ENCODE measurements at places on chromosomes 11 and 22. TPM values are rescaled to one million over a fixed set of nuclear protein-coding genes. Genes with fewer than 3 reads are reported as not detected.

DNA sequence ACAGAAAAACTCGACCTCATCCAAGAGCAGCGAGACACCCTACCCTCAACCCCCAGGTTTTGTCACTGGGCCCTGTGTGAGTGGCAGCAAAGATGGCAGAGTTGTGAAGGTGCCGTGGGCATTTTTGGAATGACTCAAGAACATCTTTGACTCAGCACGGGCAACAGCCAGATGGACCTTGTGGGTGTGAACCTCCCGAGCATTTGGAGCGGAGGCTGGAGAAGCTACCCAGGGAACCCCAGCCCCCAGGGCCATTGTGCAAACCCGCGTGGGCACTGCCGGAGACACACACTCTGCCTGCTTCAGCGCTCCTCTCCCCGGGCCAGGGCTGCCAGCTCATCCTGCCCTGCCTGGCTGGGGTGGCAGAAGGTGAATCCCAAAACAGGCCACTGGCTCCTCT lies 66.1 kb downstream of the PANX1 start:
- DNase-seq = no peak

DNA sequence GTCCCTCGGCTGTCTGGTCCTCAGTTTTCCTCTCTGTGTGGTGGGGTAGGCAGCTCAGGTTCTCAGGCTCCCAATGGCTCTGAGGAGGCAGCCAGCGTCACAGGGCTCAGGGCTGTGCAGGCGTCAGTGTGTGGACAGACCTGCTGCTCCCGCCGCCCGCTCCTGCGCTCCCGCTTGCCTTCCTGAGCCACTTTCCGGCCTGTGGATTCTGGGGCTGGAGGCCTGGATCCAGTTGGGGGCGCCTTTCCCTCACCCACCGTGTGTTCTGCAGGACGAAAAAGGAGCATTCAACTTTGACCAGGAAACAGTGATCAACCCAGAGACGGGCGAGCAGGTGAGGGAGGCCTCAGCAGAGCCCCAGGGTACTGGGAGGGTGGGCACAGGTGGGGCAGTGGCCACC lies 14.7 kb downstream of the DPP3 start:
- no peak for DNase-seq

Gene ANKK1
- 0.37 TPM for polyA plus RNA-seq

GRCh38 chr11:68480852-68481510 lies 20.4 kb downstream of the PPP6R3 start:
- DNase-seq = no peak

DNA sequence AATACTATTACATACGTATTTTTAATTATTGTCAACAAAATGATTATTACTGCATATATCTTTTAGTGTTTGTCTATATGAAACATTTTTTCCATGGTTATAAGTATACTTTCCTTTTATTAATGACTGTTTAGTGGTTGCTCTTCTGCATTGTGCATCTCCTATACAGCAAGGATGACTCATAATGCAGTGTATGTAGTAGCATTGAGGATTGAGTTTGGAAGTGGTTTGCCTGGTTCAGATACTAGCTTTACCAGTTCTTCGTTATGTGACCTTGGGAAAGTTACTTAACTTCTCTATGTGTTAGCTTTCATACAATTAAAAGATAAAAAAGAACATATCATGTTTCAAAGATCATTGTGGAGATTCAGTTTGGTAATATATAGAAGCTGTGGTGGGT lies 44.1 kb downstream of the CHORDC1 start:
- no peak for DNase-seq

DNA sequence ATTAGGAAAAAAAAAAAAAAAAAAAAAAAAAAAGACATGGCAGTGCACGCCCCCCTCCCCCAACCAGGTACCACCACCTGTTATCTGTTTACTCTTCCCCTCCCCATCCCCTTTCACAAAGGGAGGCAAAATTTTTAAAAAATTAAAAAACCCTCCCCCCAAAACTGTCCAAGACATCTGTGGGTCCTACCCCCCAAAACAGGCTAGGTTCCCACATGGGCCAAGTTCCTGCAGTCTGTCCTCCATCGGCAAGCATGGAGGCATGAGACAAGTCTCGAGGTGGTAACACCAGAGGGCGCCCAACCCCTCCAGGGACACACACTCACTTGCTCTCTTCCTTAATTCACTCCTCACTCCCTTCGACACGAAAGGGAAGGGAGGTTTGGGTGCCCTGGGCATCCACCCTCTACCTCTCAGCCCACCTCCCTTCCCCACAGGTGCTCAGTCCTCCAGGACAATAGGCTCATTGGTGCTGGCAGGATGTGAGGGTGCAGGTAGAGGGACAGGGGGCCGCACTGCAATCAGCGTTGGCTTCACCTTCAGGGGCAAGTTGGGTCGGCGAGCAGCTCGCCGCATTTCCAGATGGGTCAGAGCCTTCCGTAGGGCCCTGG lies 2.2 kb upstream of the TUT1 start:
- peak; percentile 75 for DNase-seq

- DNase-seq = no peak
These were observed 26.4 kb downstream of the KCNQ1 start for GRCh38 chr11:2471048-2471803.

- no peak for DNase-seq
These were observed 24.3 kb upstream of the FGF3 start for GRCh38 chr11:69843529-69843921.

DNA sequence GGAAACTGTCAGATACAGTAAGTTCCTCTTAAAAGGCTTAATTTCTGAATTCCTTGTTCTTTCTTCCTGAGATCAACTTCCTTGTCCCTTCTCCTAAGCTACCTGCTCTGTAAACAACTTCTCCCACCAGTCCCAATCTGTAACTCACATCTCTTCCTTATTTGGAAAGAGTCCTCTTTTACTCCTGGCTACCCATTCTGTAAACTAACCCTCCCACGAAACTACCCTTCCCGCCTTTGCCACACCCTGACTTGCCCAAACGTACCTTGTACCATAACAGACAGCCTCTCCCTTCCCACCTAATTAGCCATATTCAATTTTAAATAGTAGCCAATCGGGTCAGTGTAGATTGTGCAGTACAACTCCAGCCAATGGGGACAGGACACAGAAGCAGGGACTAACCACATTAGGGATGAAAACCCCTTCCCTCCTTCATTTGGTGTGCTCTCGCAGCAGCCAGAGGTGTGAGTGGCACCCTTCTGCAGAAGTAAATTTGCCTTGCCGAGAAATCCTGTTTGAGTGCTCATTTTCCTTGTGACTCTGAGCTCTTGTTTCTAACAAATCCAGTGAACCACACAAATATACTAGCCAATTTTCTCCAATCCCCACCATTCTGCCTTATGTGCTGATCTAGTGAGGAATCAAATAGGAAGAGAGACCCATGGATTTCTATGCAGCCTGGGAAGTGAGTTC lies 49.5 kb downstream of the ZNF280B start:
- DNase-seq = no peak

GRCh38 chr11:97995874-97996273 lies 1024.9 kb upstream of the CNTN5 start:
- DNase-seq = no peak

GRCh38 chr11:46902694-46903093 lies 15.7 kb downstream of the LRP4 start:
- DNase-seq = no peak

Data from heart right ventricle (tissue), 16 donors.